Fibroblast of lung (primary cell): ENCODE measurements at places on chromosomes 2 and 18. TPM values are rescaled to one million over a fixed set of nuclear protein-coding genes. Genes with fewer than 3 reads are reported as not detected.

APCDD1 gene
- total RNA-seq, result 4.9 and 17.3 TPM in 2 replicates

CTNNA2 gene
- not detected in 2 replicates for total RNA-seq

GBX2 gene
- not detected in 2 replicates for total RNA-seq

CPO gene
- under 0.01 TPM in 1 of 2 replicates, not detected in the other for total RNA-seq

PSME4 gene
- 18.7 and 26.8 TPM in 2 replicates for total RNA-seq

FSHR gene
- under 0.01 TPM in 1 of 2 replicates, not detected in the other for total RNA-seq

POTEE gene
- not detected in 2 replicates for total RNA-seq

RESP18 gene
- total RNA-seq, result not detected in 2 replicates
